Astrocyte of the cerebellum (primary cell): ENCODE measurements at places on chromosomes 5 and 9.
A peak's percentile ranks its signal among the peaks of the same experiment; 100 is the strongest.

DNA sequence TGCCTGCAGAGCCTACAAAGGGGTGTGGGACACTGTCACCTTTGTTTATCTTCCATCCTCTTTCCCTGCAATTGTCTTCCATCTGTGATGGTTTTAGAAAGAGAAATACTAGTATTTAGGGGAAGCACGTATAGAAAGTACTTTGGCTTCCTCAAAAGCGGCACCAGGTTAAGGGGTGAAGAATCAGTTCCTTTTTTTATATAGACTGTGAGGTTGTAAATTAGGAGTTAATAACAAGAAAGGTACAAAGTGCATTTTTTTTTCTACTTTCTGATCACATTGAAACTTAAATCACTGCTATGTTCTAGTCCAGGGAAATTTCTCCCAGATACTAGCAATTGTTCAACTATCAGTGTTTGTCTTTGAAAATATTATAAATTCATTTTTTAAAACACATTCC lies 219.3 kb downstream of the CEMIP2 start:
- DNase-seq, result no peak

- DNase-seq, result no peak
Observed at GRCh38 chr5:170277867-170278281, 19.7 kb downstream of the LCP2 start.

GRCh38 chr5:10853154-10853553 lies 92.1 kb upstream of the DAP start:
- no peak for DNase-seq

DNA sequence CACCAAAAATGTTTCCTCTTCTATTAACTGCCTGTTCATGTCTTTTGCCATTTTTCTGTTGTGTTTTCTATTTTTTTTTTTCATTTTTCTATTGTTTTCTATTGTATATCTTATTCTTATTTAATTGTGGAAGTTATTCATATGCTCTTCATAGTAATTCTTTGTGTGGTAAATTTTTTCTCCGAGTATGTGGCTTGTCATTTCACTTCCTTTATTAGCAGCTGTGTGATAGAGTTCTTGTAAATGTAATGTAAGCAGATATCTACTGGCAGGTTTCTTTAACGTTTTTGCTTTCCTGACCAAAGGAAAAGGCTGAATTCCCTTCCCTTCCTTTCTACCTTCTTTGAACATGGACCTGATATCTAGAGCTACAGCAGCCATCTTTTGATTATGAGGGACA lies 5.8 kb upstream of the PLPP1 start:
- no peak for DNase-seq

- no peak for DNase-seq
Observed at GRCh38 chr9:38414040-38414723, 10.1 kb downstream of the IGFBPL1 start.

DNA sequence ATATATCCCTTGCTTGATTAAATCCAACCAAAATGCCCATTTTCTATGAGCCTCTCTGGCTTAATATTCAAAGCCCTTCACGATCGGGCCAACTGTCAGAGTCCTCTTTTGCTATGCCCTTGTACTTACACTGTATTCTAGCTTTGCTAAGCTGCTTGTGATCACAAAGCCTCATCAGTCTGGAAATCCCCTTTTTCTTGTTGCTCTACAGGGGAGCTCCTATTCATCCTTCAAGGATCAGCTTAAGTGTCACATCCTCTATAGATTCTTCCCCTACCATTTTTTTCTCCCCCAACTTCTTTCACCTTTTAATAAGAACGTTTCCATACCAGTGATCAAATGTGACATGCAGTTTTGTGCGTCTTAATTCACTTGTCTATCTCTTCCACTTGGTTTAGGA lies 450.4 kb upstream of the CHD1 start:
- no peak for DNase-seq

GRCh38 chr5:16519435-16519834 lies 53.8 kb upstream of the ZNF622 start:
- no peak for DNase-seq

- no peak for DNase-seq
Observed at GRCh38 chr9:99811598-99812383, 9.9 kb upstream of the NR4A3 start.

DNA sequence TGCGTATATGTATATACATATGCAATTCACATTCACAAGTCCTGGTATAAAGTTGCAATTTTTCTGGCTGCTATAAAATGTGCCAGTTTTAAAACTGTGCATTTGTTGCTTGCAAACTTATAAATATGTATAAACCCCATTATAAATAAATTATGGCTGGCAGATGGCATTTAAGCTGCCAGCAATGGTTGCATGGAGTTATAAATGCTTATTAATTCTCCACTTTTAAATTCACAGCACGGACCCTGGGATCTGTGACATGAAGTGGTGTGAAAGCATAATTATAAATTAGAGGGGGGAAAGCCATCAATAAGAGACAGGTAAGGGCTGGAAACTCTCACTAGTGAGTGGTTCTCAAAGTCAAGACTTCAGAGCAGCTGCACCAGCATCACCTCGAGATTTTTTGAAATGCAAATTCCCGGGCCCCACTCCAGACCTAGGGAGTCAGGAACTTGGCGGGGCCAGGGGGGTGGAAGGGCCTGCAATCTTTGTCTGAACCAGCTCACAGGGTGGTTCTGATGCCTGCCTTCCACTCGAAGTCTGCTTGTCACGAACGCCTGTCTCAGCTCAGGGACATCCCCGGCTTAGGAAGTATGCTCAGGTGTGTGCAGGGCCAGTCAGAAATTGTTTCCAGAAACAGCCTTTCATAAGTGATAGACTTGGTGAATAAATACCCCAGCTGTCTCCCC lies 16.9 kb downstream of the S1PR3 start:
- DNase-seq, result no peak

GRCh38 chr5:32283539-32284377 lies 29.0 kb downstream of the MTMR12 start:
- peak; percentile 62 for DNase-seq

DNA sequence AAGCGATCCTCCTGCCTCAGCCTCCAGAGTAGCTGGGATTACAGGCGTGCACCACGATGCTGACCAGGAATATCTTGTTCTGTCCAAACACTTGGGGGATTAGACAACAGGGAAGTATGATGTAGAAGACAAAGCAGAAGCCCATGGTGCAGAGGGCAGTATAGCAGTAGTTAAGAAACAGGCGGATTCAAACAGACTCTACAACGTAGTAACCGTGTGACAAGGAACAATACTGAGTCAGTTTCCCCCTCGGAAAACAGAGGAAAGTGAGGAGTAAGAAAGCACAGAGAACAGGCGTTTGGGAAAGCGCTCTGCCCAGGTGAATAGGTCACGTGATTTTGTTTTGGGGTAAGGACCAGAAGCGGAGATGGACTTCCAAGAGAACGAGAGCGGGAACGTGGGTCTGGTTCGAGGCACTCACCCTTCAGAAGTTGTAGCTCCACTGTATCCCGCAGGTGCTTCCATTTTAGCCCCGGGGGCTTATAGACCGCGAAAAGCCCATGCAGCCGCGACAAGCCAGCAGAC lies 306 bp downstream of the TRUB2 start:
- no peak for DNase-seq

GRCh38 chr9:18673179-18673578 lies 199.2 kb downstream of the ADAMTSL1 start:
- no peak for DNase-seq

GRCh38 chr5:111299067-111299481 lies 74.9 kb downstream of the CAMK4 start:
- DNase-seq, result no peak

DNA sequence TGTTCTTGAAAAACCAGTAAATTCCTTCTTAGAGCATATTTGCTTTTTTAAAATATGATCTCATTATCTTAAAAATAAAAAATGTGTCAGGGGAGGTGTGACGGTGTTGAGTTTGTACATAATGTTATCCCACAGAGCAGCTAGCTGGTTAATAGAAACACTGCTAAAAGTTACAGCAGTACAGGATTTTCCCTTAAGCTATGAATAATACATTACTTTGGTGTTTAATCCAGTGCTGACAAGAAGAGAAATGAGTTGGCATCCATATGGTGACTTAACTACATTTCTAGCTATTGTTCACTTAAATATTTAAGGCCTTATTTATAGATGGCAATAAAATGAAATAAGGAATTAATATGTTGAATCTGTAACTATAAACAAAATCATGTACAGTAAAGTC lies 883.1 kb downstream of the CDH18 start:
- no peak for DNase-seq

GRCh38 chr5:37272511-37272910 lies 23.3 kb upstream of the CPLANE1 start:
- no peak for DNase-seq

DNA sequence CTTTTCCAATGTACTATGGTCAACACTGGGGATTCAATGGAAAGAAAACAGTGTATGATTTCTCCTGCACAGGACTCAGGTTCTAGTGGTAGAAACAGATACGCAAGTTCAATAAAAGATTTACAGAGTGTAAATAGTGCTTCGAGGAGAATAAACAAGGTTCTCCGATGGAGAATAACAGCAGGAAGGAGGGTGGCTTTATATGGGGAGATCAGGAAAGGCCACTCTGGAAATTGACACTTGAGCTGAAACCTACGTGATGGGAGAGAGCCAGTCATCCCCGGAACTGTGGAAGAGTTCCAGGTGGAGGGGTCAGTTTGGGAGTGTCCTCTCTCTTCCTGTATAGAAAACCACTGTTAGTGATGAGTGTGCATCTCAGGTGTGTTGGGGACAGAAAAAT lies 65.9 kb downstream of the GARNL3 start:
- DNase-seq, result no peak

DNA sequence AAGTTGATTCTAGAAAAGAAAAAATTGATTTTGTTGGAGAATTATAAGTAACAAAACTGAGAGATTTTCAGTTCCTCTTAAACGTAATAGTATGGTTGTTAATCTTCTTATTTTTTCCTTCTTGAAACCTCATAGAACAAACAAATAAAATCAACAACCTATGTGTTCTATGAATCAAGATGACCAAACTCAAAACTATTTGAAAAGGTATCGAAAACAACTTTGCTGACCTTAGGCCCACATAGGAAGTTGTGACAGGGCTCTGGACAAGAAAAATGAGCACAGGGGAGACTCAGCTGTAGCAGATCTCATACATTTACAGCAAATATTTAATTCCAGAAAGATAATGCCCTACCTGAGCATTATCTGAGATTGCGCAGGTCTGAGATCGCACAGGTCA lies 169.4 kb upstream of the CCNH start:
- DNase-seq, result no peak

DNA sequence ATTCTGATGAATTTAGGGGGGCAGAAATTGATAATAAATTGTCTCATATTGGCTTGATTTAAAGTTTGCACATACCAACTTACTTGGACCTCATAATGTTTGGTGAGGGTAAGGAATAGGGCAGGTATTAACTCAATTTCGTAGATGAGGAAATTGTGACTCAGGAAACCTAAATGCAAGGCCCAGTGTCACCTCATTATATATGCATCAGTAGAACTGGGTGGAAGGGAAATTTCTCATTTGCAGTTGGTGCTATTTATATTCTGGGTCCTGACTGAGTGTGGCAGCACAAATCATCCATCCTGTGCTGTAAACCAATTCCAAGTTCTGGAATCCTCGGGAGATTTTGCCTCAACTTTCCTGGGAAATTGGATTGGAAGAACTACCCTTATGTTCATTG lies 103.0 kb downstream of the SPATA31D1 start:
- DNase-seq, result no peak

DNA sequence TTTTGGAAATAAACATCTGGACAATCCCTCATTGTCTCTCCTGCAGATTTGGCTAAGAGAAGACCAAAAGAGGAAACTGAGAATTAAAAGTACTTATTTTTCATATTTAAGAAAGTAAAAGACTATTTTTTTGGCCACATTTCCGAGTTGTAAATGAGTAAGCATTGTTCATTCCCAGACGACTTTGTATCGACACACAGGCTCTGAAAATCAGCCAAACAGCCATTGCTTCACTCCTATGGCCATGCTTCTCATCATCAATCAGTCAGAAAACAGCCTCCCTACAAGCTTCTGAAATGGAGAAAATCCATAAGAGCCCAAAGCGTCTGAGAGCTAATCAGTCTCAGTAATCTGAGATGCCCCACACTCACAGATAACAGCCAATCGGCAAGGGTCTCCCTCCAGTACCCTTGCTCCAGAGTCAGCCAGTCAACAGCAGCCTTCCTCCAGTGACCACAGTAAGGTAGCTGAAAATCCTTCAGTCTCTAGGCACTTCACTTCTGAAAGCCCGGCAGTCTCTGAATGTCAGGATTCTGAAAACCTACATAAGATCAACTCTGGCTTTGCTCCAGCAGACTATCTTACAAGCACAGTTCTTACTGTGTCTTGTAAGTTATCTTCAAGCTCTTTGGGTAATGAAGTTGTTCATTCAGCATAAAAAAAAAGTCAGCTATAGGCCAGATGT lies 30.9 kb downstream of the CDO1 start:
- no peak for DNase-seq

GRCh38 chr5:180852495-180852894 lies 8.6 kb downstream of the ZFP62 start:
- no peak for DNase-seq

- DNase-seq, result no peak
Observed at GRCh38 chr9:112728401-112728800, 10.5 kb upstream of the INIP start.

- DNase-seq, result no peak
Observed at GRCh38 chr5:157219491-157220271, 39.0 kb downstream of the ITK start.

DNA sequence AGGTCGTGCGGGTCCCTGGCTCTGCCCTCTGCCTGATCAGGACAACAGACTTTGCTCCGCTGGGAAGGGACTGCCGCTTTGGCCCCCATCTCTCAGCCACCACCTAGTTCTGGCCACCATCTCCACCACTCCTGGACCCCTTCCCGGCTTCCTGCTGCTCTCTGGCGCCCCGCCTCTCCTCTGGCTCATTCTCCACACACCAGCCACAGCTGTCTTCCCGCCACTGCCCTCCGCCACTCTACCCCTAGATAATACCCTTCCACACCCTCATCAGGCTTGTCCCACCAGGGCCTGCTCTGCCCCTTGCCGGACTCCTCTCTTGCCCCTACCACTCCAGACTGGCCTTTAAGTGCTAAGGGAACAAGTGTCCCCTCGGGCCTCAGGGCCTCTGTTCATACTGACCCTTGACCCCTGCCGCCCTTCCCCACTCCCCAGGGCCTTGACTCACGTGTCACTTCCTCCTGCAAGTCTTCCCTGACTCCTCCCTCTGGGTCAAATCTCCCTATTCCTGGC lies 3.0 kb upstream of the CDX1 start:
- no peak for DNase-seq

- peak; percentile 87 for DNase-seq
Observed at GRCh38 chr9:134551644-134552348, 89.8 kb upstream of the COL5A1 start.

- no peak for DNase-seq
Observed at GRCh38 chr5:41416336-41416735, 94.1 kb downstream of the PLCXD3 start.
